Activated CD8-positive, alpha-beta memory T cell treated with anti-CD3 and anti-CD28 coated beads, Interleukin-2, amount 50 U/mL, for 4 hours (primary cell): ENCODE measurements at places on chromosomes 2 and 18.

- no peak for DNase-seq
These were observed 143.6 kb upstream of the EPHA4 start for GRCh38 chr2:221715523-221716247.

DNA sequence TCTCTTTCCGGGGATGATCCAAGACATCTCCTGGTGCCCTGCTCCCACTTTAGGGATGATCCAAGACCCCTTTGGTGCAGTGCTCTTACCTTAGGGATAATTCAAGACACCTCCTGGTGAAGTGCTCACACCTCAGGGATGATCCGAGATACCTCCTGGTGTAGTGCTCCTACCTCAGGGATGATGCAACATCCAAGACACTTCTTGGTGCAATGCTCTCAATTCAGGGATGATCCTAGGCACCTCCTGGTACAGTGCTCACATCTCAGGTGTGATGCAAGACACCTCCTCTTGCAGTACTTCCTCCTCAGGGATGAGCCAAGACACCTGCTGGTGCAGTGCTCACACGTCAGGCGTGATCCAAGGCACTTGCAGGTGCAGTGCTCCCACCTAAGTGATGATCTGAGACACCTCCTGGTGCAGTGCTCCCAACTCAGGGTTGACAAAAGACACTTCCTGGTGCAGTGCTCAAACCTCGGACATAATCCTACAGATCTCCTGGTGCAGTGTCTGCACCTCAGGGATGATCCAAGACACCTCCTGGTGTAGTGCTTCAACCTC is 122.3 kb downstream of the ASB1 start:
- no peak for DNase-seq

GRCh38 chr2:61978522-61978921 is 73.0 kb downstream of the COMMD1 start:
- DNase-seq, result no peak

DNA sequence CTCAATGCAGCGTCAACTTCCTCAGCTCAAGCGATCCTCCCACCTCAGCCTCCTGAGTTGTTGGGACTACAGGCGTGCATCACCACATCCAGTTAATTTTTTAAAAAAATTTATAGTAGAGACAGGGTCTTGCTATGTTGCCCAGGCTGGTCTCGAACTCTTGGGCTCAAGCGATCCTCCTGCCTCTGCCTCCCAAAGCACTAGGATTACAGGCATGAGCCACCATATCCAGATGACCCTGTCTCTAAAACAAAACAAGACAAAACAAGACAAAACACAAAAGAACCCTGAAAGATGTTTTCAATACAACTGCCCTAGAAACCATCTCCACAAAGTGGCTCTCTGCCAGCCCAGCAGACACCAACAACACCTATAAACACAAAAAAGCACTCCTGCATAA is 31.4 kb downstream of the ANKRD29 start:
- DNase-seq, result no peak

DNA sequence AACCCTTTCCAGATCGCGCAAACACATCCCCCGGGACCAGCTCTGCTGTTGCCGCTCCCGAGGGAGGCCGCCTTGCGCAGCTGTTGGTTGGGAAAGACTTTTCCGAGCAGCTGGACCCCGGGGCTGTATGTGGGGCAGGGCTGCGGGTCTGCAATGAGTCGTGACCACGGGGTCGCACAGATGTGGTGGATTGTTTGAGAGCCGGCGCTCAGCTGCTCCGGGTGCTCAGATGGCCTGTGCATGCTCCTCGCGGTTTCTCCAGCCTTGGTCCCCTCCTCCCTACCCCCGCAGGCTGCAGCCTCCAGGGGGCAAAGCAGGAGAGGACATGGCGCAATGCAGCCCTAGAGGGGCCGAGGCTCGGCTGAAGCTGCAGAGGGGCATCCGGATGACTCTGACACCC is 105.2 kb upstream of the OTOS start:
- no peak for DNase-seq

GRCh38 chr2:188132385-188132784 is 159.3 kb upstream of the GULP1 start:
- DNase-seq, result no peak

DNA sequence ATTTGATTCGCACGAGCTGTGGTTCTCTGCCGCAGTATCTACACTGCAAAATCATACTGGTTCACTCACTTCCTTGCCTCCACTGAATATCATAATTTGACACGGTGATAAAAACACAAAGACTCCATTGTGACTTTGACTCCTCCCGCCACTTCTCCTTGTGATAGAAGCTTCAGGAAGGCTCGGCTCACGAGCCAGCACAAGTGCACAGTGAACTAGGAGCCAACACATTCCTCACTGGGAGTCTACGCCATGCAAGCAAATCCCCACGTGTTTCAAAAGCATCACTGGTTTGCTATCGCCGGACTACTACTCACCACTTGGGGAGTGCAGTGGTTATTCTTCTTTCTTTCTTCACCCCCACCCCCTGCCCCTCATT is 293.3 kb upstream of the PARD3B start:
- no peak for DNase-seq

GRCh38 chr18:9619545-9619944 is 5.2 kb upstream of the PPP4R1 start:
- DNase-seq, result no peak
